Kasumi-1 (cell line): ENCODE measurements at places on chromosomes 1 and 21.

- no peak for DNase-seq
Observed at GRCh38 chr1:58699011-58699762, 675 bp downstream of the MYSM1 start.

- no peak for DNase-seq
Observed at GRCh38 chr1:20366056-20366462, 75.4 kb downstream of the VWA5B1 start.

- DNase-seq = no peak
Observed at GRCh38 chr1:23622284-23622683, 63.0 kb upstream of the ID3 start.

DNA sequence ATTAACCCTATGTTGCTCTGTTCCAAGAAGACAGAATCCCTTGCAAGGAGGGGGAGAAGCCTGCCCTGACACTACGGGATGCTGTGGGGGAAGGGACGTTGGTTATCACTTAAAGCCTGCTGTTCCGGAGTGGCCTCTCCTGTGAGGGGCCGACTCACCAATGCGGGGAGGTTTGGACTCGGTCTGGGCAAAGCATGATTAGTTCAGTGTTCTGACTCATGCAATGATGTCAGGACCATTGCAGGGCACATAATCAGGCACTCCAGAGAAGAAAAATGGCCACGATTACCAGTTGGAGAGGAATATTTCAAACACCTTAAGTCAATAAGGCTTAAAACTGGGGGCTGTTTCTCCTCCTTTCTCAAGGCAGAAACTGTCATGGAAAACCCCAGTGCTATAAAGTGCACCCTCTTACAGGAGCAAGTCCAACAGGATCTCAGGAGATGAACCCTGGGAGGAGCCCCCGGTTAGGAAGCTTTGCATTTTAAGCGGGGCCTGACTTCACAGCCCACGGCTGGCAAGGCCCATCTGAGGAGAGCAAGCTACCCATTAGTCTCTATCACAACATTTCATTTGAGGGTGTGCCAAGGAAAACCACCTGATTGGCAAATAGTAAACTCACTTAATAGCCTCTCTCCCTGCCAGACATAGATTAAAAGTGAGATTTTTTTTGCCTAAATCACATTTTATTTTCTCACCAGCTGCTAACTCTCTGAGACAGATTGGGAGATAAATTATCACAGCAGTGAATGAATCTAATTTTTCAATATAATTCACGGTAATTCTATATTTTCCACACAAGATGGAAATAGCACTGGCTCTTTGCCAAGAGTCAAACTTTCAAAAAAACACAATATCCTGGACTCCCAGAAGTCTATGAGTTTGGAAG, 202.5 kb downstream of the C1orf94 start:
- DNase-seq = no peak

DNA sequence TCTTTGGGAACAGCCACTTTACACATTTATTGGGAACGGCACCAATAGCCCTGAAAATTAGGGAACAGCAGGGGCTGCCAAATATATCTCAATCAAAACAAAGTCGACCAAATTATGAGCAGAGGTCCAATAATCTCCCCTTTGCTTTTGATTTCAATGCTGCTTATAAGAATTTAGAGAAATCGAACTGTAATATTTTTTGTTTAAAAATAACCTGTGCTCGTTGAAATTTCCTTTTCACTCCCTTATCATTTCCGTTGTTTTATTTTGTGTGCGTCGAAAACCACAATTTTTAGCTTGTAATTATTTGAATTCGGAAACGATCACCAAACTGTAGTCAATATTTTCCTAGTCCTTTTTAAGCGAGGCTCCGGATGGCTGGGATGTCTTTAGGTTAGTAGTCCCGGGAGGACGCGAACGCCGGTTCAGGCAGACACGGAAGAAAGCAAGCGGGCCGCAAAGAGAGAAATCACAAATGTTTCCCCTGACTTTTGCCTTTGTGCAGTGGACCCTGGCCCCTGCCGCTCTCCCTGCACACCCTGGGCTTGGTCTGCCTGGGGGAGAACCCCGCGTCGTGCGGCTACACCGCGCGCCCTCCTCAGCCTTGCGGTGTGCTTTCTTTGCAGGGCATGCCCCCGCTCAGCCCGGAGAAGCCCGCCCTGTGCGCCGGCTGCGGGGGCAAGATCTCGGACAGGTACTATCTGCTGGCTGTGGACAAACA, 2.3 kb downstream of the LHX9 start:
- DNase-seq = no peak

DNA sequence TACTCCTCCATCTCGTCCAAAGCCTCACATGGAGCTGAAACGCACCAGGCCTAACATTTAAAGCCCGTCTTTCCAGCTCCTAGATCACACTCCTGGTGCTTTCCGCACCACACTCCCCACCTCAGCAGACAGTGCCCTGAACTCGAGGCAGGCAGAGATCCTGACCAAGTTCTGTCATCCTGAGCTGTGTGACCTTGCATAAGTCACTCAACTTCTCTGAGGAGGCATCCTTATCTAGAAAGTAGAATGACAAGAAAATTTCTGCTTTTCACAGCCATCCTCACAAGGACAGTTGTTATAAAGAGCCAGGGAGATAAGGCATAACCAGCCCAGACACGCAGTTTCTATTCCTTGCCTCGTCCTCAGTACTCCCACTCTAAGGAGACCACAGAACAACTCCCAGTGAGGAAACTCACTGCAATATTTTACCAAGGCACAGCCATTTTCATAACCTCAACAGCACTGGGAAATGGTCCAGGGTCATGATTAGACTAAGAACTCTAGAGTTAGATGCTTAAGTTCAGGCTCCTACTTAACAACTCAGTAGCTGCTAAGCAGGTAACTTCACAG, 3.1 kb downstream of the LRP8 start:
- DNase-seq = no peak

DNA sequence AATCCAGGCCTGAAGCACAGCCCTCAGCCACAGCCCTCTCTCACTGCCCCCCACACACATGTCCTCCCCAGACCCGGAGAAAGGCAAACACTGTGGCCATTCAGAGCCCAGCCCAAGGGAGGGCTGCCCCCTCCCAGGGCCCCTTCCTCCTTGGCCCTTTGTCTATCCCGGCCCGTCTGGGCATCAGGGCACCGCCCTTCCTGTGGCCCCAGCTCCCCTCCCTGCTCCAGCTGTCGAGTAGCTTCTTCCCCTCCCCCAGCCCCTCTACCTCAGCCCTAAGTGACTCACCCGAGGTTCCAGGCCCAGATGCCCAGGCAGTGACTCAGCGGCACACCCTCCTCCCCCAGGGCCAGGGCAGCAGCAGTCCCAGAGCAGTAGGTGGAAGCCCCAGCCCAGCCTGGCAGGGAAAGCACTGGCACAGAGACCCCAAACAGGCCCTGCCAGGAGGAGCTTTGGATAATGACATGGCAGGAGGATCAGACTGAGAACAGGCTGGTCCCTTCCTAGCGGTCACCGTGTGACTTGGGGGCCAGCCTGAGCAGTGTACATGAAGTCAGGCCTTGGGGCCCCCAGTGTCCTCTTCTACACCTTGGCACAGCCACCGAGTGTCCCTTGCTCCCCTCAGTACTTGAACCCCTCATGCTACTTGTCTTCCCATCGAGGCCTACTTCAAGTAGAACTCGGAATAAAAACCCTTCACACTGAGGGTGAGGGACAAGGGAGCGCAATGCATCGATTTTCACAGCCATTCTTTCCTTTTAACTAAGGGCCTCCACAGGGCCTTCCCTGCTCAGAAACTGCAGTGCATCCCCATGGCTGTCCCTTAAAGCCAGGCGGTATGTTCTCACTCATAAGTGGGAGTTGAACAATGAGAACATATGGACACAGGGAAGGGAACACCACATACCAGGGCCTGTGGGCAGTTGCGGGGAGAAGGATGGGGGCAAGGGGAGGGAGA, 1.0 kb upstream of the S100A2 start:
- peak; percentile 88 for DNase-seq

GRCh38 chr1:200671235-200671786, 1.6 kb upstream of the DDX59 start:
- DNase-seq = no peak

DNA sequence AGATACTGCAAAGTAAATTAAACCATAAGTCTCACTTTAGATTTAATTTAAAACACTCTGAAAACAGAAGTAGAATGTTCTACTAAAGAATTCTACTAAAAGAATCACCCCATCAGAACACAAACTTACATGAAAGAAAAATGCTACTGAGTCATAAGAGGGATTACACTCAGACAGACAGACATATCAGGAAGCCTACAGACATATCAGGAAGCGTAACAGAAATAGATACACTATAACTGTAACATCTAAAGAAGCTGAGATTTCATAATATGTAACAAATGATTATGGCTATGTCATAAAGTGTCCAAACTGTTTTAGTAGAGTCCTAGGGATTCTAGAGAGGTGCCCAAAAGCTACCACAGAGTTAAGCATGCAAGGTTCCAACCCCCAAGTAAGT, 23.9 kb downstream of the FOXJ3 start:
- no peak for DNase-seq

DNA sequence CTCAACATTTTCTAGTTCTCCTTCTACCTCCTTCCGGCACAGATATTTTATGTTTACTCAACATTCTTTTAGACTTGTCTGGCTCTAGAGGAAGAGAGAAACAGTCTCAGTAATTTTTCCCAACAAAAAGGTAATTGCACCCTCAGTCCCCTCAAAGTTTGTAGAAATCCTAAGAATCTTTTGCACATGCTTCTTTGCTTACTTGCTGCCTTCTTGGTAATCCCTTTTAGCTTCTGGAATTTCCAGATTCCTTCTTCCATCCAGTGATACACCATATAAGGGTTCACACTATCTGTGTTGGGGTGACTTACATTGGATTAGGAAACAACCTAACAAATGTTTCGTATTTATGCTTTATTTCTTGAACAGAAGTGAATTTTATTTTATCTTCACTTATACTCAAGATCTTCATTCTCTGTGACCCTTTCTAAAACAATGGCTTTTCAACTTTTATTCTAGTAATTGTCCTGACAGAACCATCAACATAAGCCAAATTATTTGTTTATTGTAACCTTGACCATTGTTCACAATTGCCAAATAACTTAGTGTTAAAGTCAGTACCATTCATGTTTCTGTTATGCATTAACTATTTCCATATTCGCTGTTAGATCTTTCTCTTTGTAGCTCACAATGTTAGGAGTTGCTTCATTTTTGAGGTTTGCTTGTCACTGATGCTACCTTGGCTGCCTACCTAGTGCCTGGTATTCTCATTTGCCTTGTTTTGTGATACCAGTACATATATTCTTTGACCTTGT, 238.1 kb downstream of the HMCN1 start:
- no peak for DNase-seq

DNA sequence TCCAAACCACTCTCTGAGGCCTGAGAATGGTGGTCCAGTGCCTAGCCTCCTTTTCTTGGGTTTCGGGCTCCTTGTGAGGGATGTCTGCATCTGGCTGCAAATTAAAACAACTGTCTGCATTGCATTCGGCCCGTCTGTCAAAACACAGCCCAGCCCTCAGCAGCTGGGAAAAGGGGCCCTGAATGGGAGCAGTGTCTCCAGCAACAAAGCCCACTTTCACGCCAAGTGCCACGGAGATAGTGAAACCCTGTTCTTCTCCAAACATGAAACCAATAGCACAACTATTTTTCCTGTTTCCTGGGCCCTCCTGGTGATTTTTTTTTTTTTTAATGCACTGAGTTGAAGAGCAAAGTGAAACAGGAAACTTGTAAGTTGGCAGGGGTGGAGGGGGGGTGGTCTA, 138.4 kb downstream of the PLXNA2 start:
- DNase-seq = no peak

DNA sequence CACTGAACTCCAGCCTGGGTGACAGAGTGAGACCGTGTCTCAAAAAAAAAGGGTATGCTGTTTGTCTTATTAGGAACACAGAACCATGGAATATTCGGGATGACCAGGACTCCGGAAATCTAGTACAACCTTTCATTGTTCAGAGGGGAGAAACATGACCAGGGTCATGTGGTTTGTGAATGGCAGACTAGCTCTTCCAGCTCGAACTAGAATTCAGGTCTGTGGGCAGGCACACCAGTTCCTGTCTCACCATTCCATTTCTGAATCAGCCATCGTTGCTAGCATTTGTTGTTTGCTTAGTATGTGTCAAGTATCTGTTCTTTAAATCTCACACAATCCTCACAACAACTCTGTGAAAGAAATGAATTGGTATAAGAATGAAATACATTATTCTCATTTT, 50.9 kb downstream of the MDM4 start:
- no peak for DNase-seq

- no peak for DNase-seq
Observed at GRCh38 chr1:209766051-209766450, 10.2 kb downstream of the TRAF3IP3 start.

DNA sequence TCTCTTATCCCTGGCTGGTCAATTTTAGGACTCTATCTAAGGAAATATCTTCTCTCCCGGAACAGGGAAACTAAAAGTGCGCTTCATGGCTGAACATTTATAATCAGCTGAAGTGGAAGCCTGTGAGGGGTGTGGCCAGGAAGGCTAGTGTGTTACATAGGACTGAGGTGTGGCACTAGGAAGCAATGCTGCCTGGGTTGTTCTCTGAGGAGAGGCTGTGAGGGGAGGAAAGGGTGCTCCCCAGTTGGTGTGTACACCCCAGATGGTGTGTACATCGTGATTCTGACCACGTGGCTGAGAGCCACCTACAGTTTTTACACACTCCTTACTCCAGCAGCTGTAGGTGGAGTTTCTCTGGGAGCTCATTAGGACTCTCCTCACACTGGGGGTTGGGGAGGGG, 16.3 kb downstream of the NTPCR start:
- no peak for DNase-seq

- DNase-seq = no peak
Observed at GRCh38 chr1:205285381-205286101, 36.0 kb downstream of the NUAK2 start.

GRCh38 chr1:117561551-117561950, 44.3 kb upstream of the TENT5C start:
- no peak for DNase-seq

GRCh38 chr21:16363518-16363917, 633.7 kb downstream of the USP25 start:
- no peak for DNase-seq

GRCh38 chr1:218572050-218572449, 226.9 kb downstream of the TGFB2 start:
- DNase-seq = no peak

GRCh38 chr1:87061742-87062156, 147.3 kb downstream of the HS2ST1 start:
- no peak for DNase-seq

GRCh38 chr1:26696119-26696653, 371 bp downstream of the ARID1A start:
- DNase-seq = no peak

GRCh38 chr1:209850342-209850979, 22.7 kb downstream of the UTP25 start:
- DNase-seq = peak; percentile 47

- DNase-seq = no peak
Observed at GRCh38 chr1:87338566-87338965, 9.9 kb downstream of the LMO4 start.

- no peak for DNase-seq
Observed at GRCh38 chr1:214823311-214824117, 220.5 kb downstream of the CENPF start.

GRCh38 chr1:68359045-68359444, 90.7 kb downstream of the RPE65 start:
- no peak for DNase-seq

DNA sequence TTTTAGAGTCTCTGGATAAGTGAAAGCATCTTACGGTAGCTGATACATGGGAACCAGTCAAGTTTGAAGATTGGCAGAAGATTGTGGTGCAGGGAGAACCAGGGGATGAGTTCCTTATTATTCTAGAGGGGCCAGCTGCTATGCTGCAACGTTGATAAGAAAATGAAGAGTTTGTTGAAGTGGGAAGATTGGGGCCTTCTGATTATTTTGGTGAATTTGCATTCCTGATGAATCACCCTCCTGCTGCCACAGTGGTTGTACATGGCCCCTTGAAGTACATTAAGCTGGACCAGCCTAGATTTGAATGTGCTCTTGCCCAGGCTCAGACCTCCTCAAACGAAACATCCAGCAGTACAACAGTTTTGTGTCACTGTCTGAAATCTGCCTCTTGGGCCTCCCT, 45.9 kb downstream of the BTBD8 start:
- DNase-seq = no peak
